ENCODE measurements at places on chromosomes 1 and 21.
A peak's percentile ranks its signal among the peaks of the same experiment; 100 is the strongest.

- no peak for DNase-seq
Observed at GRCh38 chr1:39562886-39563285, 13.7 kb downstream of the PABPC4 start.

DNA sequence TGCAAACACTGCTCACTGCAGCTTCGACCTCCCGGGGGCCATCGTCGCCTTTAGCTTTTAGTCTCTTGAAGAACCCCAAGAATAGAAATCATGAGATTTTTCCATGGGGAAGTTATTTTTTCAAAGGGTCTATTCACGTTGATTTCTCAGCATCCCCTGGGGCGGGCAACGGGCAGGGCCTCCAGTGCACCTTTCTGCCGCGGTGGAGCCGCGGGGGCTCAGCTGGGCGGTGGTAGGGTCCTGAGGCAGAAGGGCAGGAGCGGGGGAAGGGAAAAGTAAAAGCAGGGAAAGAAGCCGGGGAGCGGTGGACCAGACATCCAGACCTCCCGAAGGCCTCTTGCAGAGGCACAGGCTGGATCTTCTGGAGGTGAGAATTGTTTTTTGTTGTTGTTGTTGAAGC lies 253.8 kb downstream of the FAM72C start:
- no peak for DNase-seq

DNA sequence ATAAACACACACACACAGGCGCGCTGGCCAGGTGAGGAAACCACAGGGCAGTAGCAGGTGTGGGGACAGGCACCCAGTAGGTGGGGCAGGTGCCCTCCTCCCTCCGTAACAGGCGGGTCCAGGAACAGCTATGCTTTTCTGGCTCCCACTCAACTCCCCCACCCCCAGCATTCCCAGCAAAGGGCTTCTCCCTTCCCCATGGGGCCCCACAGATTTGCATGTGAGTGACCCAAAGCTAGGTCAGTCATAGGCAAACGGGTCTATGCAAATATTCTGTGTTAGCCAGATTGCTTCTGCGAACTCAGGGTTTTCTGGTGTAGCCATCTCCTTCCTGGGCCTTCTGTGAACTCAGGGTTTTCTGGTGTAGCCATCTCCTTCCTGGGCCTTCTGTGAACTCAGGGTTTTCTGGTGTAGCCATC lies 114.2 kb downstream of the SIK1 start:
- DNase-seq, result peak; percentile 22

DNA sequence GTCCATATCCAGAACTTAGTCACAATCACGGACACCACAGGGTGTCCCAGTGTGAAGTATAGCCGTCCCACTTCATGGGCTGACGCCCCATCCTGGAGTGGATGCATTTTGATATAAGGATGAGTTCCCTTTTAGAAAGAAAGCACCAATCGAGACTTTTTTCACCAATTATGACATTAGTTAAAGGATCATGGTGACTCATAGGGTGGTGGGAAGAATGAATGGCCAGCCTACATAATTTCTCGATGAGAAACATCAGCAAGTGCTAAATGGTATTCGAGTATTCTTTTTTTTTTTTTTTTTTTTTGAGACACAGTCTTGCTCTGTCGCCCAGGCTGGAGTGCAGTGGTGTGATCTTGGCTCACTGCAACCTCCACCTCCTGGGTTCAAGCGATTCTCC lies 38.5 kb upstream of the USP1 start:
- DNase-seq, result peak; percentile 9

DNA sequence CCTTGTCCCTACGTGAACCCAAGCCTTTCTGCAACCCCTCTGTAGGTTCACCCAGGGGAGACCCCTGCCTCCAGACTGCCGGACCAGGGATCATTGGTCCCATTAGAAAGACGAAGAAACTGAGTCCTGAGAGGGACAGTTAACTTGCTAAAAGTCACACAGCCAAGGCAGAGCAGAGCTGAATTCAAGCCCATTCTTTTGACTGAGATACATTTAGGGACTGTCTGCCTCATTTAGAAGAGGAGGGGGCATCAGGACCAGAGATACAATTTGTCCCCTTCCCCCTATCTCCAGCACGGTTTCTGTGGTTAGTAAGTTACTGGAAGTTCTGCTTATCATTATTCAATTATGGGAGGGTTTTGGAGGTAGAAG lies 19.1 kb downstream of the KCNQ4 start:
- no peak for DNase-seq

DNA sequence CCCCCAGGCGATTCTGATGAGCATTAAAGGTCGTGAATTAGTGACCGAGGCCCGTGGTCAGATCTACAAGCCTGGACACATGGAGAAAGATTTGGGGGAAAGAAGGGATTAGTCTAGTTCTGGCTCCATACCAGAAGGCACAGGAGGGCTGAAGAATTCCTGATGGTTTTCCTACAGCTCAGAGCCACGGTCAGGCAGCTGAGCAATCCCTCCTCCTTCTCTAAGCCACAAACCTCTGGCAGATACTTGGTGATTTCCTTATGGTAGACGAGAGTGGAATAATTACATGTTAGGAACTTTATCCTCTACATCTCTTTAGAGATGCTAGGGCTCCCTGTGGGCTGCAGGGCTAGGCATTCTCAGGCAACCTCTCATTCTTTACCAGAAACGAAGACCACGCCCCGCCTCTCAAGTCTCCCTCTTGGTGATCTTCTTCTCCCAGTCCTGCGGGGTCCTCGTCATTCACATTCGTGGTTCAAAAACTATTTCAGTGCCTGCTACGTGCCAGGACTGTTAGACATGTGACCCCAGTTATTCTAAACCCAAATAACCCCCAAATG lies 20.5 kb upstream of the ZBTB18 start:
- no peak for DNase-seq

- no peak for DNase-seq
Observed at GRCh38 chr1:180548686-180549317, 10.0 kb upstream of the OVAAL start.

DNA sequence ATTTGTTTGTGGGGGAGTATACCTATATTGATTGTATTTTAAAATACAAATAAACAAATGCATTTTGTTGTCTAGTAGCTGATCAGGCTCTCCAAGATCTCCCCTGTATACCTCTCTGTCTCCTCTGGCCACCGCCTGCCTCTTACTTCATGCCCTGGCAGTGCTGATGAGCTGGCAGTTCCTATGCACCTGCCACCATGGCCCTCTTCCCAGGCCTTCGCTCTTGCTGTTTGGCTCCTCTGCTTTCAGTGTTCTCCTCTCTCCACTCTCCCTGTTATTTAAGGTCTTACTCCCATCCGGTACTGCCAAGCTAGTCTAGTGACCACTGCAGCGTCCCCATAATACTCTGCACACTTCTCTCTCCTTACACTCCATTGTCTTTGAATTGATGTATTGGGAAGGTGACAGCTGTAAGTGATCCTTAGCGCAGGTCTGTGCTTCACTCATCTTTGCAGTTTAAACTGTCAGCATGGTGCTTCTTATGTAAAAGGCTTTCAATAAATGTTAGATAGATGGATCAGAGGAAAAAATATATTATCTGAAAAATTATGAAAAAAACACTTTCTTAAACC lies 88.1 kb upstream of the ATP1A1 start:
- DNase-seq, result no peak

DNA sequence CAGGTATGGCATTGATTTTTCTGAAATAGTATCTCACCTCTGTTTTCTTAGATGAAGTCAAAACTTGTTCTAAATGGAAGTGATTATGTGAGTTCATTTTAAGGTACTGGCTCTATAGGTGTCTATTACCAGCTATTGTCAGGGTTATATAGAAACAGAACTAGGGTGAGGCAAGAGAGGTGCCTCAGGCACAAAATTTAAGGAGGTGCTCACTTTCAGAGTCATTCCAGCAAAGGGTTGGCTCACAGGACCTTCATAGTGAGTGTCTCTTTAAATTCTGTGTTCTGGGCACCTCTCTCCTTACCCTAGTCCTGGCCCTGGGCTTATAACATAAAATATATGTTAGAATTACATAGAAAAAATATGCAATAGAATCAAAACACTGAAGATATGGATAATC lies 49.3 kb downstream of the KIAA0319L start:
- no peak for DNase-seq

- DNase-seq, result no peak
Observed at GRCh38 chr1:91700332-91700731, 185.6 kb downstream of the TGFBR3 start.
